Stimulated activated CD4-positive, alpha-beta T cell treated with anti-CD3 and anti-CD28 coated beads, Interleukin-1b, Interleukin-23, amount 100 ng/mL, for 48 hours (primary cell): ENCODE measurements at places on chromosomes 16 and 17.

DNA sequence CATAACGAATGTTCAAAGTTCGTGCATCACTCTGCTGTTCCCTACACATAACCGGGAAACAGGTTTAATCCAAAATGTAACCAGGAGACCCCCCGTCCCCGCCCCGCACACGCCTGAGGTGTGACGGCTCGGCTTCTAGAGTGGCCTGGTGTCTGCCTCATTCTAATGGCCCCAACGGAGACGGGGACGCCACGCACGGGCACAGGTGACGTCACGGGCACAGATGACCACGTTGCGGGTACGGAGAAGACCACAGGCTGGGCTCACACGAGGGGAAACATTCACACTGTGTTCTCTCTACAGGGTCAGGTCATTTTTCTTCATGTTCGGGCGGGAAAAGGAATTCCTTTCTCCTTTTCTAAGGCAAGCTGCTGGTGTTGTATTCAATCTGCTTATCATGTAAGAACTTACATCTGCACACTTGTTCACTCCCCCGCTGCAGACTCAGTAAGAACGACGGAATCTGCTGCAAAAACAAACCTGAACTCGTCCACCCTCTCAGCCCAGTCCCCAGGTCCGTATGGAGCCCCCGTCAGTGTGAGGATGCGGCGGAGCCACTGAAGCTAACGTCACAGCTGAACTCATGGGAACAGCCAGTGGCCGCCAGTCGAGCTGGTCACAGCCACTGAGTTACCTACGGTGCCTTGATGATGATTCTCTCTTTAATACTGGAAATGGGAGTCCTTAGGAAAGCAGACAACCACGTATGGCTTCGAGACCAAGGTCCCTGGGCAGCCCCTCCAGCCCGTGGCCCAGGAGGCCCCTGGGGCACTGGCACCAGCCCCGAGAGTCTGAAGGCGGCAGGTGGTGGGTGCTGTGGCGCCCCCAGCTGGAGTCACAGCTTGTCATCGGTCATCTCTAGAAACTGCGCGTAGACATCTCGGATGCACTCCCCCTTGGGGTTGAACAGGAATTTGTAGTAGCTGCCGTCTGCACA is 32.9 kb downstream of the WDR45B start:
- no peak for DNase-seq

- DNase-seq = no peak
Observed at GRCh38 chr17:42924891-42925290, 24.3 kb downstream of the G6PC1 start.

DNA sequence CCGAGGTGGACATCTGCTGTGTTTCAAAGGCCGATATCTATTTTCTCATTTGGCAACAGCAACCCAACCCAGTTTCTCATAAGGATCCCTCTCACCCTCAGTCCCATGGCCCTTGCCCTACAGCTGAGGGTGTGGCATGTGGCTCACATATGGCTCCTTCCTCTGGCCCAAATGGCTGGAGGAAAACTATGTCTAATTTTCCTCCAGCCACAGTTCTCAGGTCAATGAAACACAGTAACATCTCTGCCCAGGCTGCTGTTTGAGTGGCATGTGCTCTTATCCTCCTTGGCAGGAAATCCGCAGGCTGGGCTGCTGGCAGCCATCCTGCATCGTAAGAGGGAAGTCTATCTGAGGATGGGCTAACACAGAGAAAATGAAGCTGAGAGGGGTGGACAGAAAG is 24.1 kb downstream of the SERPINF1 start:
- DNase-seq = no peak

DNA sequence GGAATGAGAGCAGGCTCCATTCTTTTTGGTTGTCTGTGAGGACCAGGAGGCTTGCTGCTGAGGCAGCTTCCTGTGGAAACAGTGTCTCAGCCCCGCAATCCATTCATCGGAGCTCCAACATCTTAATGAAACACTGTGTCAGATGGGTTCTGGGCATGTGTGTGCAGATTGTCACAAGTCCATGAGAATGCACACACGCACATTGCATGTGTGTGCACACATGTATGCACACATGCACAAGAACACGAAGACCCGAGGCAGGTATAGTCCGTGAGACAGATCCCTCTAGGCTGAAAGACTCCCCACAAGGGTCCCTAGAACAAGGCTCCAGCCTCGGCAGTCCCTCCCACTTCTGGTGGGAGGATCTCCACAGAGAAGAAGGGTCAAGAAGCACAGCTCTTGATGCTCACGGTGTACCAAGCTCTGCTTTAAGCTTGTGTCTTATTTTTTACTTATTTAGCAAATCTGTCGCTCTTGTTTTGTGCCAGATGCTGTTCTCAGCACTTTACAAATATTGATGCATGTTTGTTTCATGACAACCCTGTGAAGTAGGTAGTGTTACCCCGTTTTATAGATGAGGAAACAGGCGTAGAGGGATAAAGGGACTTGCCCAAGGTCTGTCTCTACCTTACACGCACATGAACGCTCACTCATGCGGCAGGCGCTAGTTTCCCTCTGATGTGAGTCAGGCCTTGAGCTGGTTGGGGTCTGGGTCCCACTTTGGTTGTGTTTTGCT is 213.1 kb downstream of the SEC14L1 start:
- no peak for DNase-seq

GRCh38 chr17:4719684-4720221 is 9.3 kb downstream of the ARRB2 start:
- no peak for DNase-seq

DNA sequence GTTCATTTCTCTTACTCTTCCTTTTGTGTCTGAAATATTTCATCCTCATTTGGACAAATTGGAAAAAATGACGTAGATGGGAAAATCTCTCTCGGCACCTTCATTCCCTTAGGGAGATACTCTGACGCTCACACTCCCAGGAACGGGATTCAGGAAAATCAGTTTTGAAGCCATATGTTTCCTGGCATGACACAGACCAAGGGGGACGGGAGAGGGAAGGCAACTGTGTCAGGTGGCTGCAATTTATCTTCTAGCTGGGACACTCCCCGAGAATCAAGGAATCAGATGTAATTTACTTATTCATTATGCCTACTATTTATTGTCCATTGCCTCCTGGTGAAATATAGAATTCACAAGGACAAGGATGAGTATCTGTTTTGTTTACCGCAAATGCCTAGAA is 65.5 kb downstream of the IRX5 start:
- no peak for DNase-seq

- DNase-seq = no peak
Observed at GRCh38 chr17:77405867-77406732, 265.3 kb downstream of the SEC14L1 start.

- no peak for DNase-seq
Observed at GRCh38 chr16:3992297-3993051, 112.0 kb upstream of the CREBBP start.

DNA sequence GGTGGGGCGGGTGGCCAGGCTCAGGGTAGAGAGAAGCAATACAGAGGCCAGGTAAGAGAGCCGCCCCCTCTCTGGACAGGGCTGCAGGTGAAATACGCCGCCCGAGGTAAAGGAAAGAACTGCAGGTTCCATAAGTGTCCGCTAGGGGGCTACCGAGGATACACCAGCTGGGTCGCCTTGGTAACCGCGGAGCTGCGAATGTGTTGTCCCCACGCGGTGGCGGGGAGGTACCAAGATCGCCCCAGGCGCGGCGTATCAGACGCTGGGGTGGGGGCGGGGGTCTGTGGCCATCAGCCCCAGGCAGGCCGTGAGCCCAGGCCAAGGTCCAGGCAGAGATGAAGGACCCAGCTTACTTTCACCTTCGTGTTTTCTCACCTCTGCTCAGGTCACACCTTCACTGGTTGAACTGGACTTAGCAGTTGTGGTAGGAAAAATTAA is 18.4 kb upstream of the ZFP90 start:
- peak; percentile 87 for DNase-seq

- peak; percentile 72 for DNase-seq
Observed at GRCh38 chr17:77233635-77234334, 93.0 kb downstream of the SEC14L1 start.

DNA sequence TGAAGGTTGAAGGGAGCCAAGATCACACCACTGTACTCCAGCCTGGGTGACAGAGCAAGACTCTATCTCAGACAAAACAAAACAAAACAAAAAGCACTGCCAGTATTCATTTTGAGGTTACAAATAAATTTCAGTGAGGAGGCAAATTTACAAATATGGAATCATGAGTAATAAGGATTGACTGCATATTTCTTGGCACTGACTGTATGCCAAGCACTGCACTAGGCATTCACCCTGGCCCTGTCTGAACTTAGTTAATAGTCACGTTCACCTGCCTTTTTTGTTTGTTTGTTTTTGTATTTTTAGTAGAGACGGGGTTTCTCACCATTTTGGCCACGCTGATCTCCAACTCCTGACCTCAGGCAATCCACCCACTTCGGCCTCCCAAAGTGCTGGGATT is 5.1 kb downstream of the LDAF1 start:
- DNase-seq = no peak

DNA sequence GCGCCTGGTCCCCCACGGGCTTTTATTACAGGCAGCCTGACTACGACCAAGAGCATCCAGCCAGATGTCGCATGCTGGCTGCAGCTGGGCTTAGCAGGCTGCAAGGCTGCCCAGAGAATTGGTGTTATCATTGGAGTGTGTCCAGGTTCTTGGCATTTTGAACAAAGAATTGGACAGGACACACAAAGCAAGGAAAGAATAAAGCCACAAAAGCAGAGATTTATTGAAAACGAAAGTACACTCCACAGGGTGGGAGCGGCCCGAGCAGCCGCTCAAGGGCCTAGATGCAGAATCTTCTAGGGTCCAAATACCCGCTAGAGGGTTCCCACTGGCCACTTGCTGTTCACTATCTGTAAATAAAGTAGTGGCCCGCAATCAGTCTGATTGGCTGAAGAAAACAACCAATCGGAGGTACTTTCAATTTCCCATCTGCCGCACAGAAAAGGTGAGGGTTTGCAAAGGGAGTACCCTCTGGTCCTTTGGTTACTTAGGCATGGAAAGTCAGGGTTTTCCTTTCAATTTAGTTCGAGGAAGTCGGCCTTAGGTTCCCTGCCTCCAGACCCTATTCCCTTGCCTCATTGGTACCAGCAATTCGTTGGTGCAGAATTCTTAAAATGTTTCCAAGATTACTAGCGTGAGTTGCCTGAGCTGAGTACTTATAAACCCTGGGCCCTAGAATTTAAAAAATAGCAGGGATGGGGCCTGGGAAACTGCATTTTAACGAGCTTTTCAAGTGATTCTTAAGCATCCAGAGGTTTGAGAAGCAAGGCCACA is 38.5 kb upstream of the CNEP1R1 start:
- no peak for DNase-seq

- DNase-seq = peak; percentile 53
Observed at GRCh38 chr17:48439110-48439850, 9.3 kb upstream of the SKAP1 start.

DNA sequence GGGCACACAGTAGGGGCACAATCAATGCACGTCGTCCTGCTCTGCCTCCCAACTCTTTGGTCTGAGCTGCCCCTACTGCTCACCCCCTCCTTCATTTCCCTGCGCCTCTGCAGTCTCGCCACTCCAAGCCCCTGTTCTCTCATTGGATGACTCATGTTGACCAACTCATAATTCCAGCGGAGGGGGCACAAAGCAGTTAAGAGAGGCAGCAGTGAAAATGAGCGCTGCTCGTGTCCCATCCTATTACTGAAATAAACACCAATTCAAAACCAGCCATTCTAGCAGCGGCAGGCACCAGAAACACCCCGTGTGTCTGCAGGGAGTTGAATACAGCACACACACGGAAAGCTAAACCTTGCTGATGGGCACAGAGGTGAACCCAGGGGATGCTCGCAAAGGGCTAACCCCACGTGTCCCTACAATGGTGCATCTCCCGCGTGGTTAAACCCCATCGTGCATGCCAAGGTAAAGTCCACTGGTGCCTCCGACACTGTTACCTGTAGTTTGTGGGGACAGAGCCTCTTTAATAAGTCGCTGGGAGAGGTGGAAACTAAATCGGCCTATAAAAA is 310.4 kb downstream of the XYLT1 start:
- no peak for DNase-seq

DNA sequence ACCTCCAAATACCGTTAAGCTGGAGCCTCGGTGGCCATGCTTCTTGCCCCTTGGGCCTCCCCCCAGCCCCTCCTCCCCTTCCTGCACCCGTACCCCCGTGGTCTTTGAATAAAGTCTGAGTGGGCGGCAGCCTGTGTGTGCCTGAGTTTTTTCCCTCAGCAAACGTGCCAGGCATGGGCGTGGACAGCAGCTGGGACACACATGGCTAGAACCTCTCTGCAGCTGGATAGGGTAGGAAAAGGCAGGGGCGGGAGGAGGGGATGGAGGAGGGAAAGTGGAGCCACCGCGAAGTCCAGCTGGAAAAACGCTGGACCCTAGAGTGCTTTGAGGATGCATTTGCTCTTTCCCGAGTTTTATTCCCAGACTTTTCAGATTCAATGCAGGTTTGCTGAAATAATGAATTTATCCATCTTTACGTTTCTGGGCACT is 928 bp downstream of the HBA1 start:
- DNase-seq = no peak

- DNase-seq = no peak
Observed at GRCh38 chr17:40914075-40914855, 23.2 kb downstream of the KRT23 start.

GRCh38 chr17:57445772-57446472 is 189.6 kb downstream of the MSI2 start:
- no peak for DNase-seq

- DNase-seq = no peak
Observed at GRCh38 chr17:64471440-64471839, 22.5 kb downstream of the MILR1 start.

- no peak for DNase-seq
Observed at GRCh38 chr16:13962232-13962631, 42.3 kb downstream of the ERCC4 start.

GRCh38 chr16:1781254-1781653 is 1.1 kb downstream of the SPSB3 start:
- no peak for DNase-seq

DNA sequence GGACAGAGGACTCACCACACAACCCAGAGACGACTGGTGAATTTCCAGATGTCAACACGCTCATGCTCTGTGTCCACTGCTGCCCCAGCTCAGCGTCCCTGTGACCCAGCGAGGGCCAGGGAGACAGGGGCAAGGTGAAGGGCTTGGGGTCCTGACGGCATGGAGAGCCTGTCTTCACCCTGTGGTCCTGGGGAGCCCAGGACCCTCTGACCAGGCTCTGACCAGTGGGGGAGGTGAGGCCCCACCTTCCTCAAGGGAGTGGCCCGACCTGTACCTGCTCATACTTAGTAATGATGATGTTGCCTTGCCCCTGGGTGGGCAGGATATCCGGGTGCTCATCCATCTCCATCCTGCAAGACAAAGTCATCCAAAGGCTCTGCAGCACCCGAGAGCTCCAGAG is 39.8 kb downstream of the TNFRSF13B start:
- no peak for DNase-seq

GRCh38 chr17:73630531-73630930 is 13.7 kb downstream of the SDK2 start:
- DNase-seq = no peak

GRCh38 chr16:3490911-3491629 is 4.2 kb downstream of the C16orf90 start:
- DNase-seq = no peak

GRCh38 chr17:83125515-83126274 is 46.3 kb downstream of the METRNL start:
- peak; percentile 13 for DNase-seq

- no peak for DNase-seq
Observed at GRCh38 chr16:49701065-49701685, 154.7 kb downstream of the ZNF423 start.

GRCh38 chr16:50434872-50435478 is 66.2 kb upstream of the BRD7 start:
- DNase-seq = no peak

- DNase-seq = no peak
Observed at GRCh38 chr17:13835151-13835550, 233.4 kb upstream of the HS3ST3A1 start.

- no peak for DNase-seq
Observed at GRCh38 chr16:54165174-54165911, 121.2 kb downstream of the IRX3 start.
